ENCODE measurements at places on chromosomes 4 and X. TPM values are rescaled to one million over a fixed set of nuclear protein-coding genes. Genes with fewer than 3 reads are reported as not detected.

- no peak for DNase-seq
Observed at GRCh38 chrX:47484885-47485284, 1.9 kb upstream of the ZNF41 start.

DNA sequence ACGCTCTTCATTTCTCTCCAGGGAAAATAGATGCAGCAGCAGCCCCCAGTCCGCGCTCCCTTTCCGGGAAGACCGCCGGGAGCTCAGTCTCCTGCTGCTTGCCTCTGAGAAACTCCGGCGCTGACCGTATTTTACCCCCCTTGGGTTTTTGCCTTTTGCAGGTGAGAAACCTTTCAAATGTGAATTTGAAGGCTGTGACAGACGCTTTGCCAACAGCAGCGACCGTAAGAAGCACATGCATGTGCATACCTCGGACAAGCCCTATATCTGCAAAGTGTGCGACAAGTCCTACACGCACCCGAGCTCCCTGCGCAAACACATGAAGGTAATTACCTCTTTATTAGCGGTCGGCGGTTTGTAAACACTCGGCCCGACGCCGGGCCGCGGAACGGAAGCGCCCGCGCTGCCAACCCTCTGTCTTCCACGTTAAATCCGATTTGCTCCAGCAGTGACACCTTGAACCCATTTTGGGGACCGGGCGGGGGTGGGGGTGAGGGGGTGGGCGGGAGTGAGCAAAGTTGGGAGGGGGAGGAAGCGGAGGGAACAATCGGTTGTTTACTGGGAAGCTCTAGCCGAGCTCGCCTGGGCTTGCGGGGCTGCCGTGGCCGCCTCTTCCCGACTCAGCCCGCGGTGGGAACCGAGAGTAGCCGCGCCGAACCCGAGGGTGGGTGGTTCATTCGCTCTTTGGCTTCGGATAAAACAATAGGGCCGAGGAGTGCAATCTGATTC, 3.0 kb downstream of the ZIC3 start:
- DNase-seq, result no peak

DNA sequence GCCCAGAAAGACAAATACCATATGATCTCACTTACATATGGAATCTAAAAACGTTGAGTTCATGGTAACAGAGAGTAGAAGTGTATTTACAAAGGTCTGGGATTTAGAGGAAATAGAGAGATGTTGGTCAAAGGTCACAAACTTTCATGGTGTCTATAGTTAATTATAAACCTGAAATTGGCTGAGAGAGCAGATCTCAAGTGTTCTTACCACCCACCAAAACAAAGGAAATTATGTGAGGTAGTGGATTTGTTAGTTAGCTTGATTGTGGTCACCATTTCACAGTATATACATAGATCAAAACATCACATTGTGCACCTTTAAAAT, 186.8 kb downstream of the NWD2 start:
- no peak for DNase-seq

- DNase-seq, result no peak
Observed at GRCh38 chrX:18946157-18946556, 37.8 kb downstream of the PHKA2 start.

- DNase-seq, result no peak
Observed at GRCh38 chr4:118345813-118346212, 7.0 kb downstream of the PRSS12 start.

GRCh38 chr4:147816382-147817254, 84.7 kb downstream of the ARHGAP10 start:
- peak; percentile 40 for DNase-seq

- no peak for DNase-seq
Observed at GRCh38 chrX:72305286-72306084, at the start of gene CITED1. TSS of gene CITED1 (minus strand) at chrX:72305914. CDS start at chrX:72302869, 3,045 bp downstream.

DNA sequence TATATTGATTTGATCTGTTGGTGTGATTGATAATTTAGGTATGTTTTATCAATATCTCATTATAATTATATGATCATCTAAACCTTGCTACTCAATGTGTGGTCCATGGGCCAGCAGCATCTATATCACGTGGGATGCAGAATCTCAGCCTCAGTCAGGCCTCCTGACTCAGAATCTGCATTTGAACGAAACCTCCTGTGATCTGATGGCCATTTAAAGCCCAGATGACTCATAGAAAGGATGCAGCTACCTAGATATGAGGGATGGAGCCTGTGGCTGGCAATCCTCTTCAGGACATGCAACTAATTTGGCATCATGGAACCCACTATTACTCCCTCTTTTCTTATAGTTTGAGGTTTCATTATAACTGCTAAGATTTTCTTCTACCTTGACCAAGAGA, 11.3 kb upstream of the CHRNA9 start:
- no peak for DNase-seq

DNA sequence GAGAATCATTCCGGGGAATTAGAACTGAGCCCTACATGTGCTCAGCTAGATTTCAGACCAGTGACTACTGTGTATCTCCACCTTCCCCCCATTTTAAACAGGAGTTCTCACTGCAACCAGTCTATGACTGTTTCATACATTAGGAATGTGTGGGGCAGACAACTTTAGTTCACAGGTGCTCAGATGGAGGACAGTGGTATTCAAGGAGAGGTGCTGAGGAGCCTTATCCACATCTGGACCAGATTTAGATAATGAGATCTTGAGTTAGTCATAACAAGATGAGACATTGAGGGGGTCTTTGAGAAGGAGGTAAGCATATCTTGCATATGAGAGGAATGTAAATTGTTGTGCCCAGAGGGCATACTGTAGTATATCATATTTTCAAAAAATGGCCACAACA, 32.8 kb upstream of the RELL1 start:
- no peak for DNase-seq

- no peak for DNase-seq
Observed at GRCh38 chr4:8038719-8039251, 99.1 kb upstream of the AFAP1 start.

DNA sequence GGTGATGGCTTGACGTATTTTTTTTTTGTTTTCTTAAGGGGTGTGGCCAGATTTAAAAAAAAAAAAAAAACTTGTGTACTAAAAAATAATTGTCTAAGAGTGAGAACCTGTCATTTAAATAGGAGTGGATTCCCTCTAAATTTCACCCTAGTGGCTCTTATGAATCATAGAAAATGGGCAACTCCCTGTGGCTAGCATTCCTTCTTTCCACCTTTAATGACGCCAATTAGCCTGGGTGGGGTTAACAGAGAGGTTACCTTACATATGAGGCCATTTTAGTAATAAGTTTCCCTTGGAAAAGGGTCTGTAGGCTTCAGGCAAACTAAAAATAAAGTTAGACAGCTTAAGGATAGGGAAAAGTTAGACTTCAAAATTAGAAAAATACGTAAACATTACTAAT, 223.5 kb upstream of the FAM241A start:
- no peak for DNase-seq

- DNase-seq, result no peak
Observed at GRCh38 chr4:92249541-92249940, 54.2 kb upstream of the GRID2 start.

DNA sequence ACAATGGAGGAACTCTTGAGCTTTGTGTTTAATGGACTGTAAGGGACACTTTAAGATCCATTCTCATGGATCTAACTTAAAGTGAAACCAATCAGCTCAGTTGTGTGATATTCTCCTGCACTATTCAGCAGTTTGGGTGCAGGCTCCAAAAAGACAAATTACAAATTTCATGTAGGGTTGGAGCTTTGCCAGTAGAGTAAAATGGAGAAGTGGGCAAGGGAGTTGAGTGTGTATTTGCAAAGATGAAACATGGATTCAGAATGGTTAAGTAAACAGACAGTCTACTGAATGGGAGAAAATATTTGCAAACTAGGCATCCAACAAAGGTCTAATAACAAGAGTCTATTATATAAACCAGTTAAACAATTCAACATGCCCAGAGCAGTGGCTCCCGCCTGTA, 21.2 kb upstream of the MID2 start:
- DNase-seq, result no peak

DNA sequence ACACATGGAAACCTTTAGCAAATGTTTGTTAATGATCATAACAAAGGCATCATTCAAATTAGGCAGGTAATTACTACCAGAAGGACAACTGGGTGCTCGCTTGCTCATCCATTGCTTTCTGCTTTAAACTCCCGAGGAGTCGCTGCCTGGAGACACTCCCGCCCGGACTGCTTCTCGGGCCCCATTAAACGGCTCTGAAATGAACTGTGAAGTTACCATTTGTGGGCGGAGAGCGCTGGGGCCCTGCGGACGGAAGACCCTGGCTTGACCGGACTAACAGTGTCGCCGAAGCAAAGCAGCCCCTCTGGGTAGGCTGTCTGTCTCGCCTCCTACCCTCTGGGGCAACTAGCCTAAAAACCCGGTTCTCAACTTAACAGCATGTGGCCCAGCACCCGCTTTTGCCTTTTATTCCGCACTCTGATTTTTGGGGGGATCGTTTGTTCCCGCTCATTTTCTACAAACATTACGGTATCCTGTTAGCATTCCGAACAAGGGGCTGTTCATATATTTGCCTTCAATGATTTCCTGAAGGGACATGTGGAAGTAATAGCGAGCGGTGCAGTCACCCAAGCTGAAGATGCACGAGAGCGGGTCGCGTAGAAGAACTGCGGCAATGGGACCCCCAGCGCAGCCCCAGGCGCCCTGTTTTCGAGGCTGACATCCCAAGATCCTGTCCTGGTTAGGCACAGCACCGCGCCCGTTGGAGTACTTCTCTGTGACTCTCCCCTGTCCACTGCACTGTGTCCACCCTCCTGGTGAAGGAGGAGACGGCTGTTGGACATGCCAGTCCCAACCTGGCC, 1.6 kb upstream of the PDGFRA start:
- peak; percentile 54 for DNase-seq

DNA sequence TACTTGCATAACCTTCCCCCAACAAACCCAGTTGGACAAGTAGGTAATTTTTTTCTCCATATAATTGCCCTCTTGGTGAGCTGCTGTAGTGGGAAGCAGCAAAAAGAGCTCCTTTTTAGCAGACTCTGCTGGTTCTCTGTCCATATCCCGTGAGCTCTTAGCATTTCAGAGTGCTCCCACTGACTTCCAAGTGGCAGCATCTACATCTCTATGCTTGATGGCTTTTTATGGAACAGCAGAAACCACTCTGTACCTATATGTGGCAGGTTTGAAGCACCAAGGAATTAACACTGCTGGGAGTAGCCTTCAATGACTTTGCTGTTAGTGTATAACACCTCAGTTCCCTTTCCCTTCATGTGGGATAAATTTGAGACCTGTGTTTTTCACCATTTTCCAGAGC, 168.4 kb upstream of the NHS start:
- no peak for DNase-seq

DNA sequence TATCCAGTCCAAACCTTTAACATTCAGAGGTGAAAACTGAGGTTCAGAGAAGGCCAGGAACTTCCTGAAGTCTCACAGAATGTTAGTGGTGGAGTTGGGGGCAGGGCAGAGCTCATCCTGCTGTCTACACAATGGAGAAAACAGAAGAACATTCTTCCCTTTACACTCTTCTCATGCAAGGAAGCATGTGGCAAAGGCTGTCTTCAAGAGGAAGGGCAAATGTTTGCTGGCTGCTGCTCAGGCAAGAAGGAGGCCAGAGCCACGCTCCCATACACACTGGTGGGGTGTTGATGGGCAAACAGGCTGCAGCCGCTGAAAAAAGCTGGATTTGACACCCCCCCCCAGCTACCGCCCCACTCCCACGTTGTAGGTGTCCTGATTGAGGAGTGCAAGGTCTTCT, 32.5 kb downstream of the HMGB3 start:
- DNase-seq, result no peak

DNA sequence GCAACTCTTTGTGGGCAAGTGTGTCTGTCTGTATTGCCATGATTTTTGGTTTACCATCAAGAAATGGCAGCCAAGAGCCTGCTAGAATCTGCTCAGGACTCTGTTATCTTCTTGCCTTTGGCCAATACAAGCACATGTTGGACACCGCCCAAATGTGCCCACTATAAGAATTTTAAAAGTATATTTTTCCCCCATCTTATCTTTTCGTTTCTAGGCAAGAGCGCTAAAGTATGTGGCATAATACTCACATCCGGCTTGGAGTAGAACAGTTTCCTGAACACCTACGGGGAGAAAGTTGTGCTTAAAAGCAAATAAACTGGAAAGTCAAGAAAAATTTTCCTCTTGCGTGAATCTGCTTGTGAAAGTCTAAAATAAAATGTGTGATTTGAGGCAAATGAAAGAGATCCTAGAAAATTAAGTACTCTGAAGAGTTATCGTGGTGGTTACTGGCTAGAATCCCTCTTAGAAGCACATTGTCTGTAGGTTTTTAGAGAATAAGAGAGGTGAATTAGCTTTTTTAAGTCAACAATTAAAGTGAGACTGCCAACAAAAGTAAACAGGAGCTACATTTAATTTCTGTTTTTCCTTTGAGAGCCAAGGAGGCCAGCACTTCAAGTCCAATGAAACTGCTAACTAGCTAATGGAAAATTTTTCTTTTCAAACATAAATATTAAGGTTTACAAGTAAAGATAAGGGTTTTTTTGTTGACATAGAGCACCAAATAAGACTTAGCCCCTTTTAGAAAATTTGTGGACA, 220.2 kb downstream of the SOWAHB start:
- DNase-seq, result no peak

Gene MAGEE2
- polyA plus RNA-seq, result 0.25 TPM

Gene GAGE1
- polyA plus RNA-seq, result not detected

Gene SLC49A3
- 0.43 TPM for polyA plus RNA-seq

Gene GPR34
- polyA plus RNA-seq, result 3.5 TPM

Gene GPC3
- polyA plus RNA-seq, result 91.8 TPM

Gene SUV39H1
- 5.6 TPM for polyA plus RNA-seq
